Activated T-helper 17 cell treated with anti-CD3 and anti-CD28 coated beads, Interleukin-2, amount 50 U/mL, for 72 hours (primary cell): ENCODE measurements at places on chromosomes 7 and 10. TPM values are rescaled to one million over a fixed set of nuclear protein-coding genes. Genes with fewer than 3 reads are reported as not detected.

- ATAC-seq, result peak; percentile 15
- peaks cover 37% of the 10 kb centered on the region for H3K4me1 ChIP-seq
- H3K36me3 ChIP-seq, result peaks cover 59% of the 10 kb centered on the region
- peak overlapping the region; percentile 95 for H3K27ac ChIP-seq
These were observed 106.4 kb downstream of the ELMO1 start for GRCh38 chr7:37342176-37342687.

GRCh38 chr10:34526186-34526585 is 288.9 kb downstream of the PARD3 start:
- peaks cover 8% of the 10 kb centered on the region for H3K27me3 ChIP-seq
- H3K36me3 ChIP-seq, result no peaks in the 10 kb centered on the region
- H3K27ac ChIP-seq, result no peak overlapping the region
- no peak for ATAC-seq
- no peaks in the 10 kb centered on the region for H3K4me1 ChIP-seq
- H3K4me3 ChIP-seq, result no peak overlapping the region

The ADAM8 gene
- total RNA-seq, result 83.7 TPM

GRCh38 chr7:112411186-112411795 is 39.0 kb upstream of the IFRD1 start:
- ATAC-seq, result no peak
- H3K27me3 ChIP-seq, result no peaks in the 10 kb centered on the region
- no peak overlapping the region for H3K27ac ChIP-seq
- H3K4me3 ChIP-seq, result no peak overlapping the region
- no peaks in the 10 kb centered on the region for H3K4me1 ChIP-seq

The GDF2 gene
- total RNA-seq, result not detected
